ENCODE measurements at places on chromosomes 2 and 18. TPM values are rescaled to one million over a fixed set of nuclear protein-coding genes. Genes with fewer than 3 reads are reported as not detected.

- DNase-seq: no peak
These were observed 12.9 kb upstream of the ESPNL start for GRCh38 chr2:238087211-238087610.

DNA sequence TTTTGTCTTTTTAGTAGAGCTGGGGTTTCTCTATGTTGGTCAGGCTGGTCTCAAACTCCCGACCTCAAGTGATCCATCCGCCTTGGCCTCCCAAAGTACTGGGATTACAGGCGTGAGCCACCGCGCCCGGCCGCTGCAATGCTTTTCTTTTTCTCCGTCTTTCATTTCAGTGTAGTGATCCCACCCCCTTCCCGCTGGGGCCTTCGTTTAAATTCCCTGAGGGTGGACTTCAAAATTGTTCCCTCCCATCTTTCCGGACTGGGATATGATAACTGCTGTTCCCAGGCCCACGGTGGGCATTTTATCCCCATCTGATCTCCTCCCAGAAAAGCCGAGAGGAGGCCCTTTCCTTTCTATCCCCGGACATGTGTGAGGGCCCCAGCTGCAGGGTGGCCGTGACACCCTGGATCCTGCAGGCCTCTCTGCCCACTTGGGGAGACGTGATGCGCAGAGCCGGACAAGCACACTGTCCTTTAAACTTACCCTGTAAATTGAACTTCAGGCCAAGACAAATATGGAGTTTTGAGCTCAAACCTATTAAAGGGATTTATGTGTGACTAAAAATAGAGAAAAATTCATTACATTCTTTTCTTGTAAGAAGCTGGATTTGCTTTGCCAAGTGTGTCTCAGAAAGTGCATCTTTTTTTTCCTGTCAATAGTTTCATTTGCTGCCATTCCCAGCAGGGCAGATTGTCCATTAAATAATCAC is 54.5 kb upstream of the AFF3 start:
- DNase-seq: no peak

- no peak for DNase-seq
These were observed 622.1 kb upstream of the ZEB2 start for GRCh38 chr2:145141981-145142380.

- no peak for DNase-seq
These were observed 9.2 kb downstream of the HTRA2 start for GRCh38 chr2:74538881-74539339.

DNA sequence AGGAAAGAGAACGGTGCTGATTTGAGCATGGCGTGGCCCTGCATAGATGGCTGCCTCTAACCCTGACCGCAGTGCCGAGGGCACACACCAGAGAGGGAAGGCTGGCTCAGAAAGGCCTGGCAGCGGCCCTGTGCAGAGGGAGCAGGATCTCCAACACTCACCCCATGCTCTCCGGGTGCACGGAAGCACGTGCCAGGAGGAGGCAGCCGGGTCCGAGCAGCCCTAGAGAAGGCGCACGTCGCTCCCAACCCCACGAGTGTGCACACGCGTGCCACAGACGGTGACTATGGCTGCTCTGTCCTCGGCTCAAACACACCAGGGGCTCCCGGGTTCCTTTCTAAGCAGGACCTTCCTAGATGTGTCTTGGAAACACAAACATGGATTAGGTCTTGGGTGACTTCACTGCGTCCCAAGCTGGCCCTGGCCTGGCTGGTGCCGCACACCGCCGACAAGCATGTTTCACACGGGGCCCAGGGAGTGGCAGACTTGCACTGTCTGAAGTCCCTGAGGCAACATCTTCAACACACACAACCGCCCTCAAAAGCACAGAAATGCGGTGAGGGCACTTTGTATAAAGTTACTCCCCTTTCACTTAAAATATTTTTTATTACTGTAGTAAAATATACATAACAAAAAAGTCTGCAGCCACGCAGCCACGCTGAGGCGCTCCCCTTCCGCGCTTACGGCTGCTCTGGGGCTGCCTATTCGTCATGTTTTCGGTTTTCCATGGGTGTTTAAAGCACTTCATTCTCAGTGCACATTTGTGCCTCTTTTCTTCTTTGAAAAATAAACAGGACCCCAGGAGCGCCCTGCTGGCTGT is 110.0 kb downstream of the ZNF516 start:
- DNase-seq: no peak

DNA sequence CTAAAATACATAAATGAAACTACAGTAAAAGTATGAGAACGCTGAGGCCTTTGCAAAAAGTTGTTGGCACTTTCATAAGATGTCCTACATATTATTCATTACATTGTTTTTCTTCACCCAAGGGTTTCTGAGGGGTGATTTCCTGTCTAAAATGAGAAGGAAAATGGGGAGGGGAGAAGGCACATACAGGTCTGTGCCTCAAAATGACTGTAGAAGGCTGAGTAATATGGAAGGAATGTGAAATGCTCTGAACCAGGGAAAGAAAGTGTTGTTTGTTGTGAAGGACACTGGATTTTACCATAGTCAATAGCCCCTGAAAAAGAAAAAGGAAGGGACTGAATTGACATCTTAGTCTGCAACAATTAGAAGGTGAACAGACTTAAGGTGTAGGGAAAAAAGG is 99.5 kb upstream of the RNF152 start:
- DNase-seq: no peak

DNA sequence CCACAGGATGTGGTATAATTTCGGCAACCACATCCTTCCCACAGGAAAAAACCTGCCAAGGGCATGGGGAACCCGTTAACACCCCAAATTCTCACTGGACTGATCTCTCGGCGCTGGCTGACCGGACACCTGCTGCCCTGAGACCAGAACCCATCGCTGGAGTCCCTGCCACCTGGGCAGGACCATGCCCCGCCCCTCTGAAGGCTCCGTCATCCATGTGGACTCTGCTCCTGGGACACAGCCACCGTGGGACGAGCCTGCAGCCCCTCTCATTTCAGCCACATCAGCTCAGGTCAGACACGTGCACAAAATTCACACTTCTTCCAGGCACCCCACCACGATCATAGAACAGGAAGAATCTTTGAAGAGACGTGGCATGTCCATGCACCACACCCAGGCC is 108.2 kb downstream of the ZNF516 start:
- DNase-seq: no peak

GRCh38 chr18:939166-939565 is 34.5 kb downstream of the ADCYAP1 start:
- no peak for DNase-seq

DNA sequence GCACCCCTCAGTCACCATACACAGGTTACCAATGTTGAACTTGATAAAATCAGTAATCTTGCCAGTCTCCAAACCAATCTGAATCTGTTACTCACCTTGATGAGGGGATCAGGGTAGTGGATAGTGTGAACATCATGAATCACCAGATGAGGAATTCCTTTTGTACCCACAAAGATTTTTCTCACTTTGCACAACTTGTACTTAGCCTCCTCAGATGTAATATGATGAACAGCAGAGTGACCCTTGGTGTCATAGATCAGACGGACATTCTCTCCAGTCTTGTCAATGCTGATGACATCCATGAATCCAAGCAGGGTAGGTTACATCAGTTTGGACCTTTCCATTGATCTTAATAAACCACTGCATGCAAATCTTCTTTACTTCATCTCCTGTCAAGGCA is 54.7 kb downstream of the MDH1 start:
- no peak for DNase-seq

DNA sequence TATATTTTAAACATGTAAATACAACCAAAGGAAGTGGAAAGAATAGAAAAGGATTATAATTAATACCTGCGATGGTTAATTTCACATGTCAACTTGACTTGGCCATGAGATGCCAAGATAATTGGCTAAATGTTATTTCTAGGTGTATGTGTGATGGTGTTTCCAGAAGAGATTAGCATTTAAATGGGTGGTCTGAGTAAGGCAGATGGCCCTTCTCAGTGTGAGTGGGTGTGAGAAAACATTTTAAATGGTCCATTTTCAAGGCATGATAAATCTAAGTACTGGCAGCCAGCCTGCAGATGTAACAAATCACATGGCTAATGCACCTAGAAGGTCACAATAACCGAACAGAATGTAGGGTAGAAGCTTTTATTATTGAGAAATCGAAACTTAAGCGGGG is 99.6 kb upstream of the CDH7 start:
- DNase-seq: no peak

The GNAL gene
- 16.9 TPM for total RNA-seq

The GPR45 gene
- not detected for total RNA-seq

The MC4R gene
- not detected for total RNA-seq

The SERPINB11 gene
- not detected for total RNA-seq

All from posterior vena cava (tissue), 2 donors.